NCI-H187 (cell line): ENCODE measurements at places on chromosomes 1 and 21.

DNA sequence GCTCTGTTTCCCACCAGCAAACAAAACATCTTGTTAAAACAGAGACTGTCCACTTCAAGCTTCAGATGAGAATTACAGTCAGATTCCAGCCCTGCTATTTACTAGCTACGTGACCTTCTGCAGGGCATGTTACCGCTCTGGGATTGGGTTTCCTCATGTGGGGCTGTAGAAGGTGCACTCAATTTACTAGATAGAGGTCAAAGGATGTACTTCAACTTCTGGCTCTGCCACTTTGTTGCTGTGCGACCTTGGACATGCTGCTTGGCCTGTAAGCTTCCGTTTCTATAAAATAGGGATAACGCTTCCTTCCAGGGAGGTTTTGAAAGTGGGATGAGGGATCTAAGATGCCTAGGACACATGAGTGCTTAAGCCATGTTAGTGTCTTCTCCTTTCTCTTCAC, 46.0 kb upstream of the LRIG2 start:
- no peak for DNase-seq

DNA sequence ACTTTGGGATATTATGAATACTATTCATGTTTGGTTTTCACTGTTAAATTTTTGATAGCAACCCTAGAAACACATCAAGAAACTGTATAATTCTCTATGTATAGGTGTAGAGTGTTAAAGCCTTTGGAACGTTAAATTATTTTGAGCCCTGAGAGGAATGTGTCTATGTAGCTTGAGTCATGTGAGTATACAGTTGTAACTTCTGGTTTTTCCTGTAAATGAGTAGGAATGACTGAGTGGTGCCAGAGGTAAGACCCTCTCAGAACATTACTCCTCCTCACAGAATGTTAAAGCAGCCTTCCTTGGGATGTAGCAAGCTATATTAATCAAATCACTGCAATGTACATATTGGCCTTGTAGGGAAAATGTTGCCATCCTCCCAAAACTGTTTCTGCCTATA, 69.0 kb downstream of the C1orf21 start:
- DNase-seq = no peak

DNA sequence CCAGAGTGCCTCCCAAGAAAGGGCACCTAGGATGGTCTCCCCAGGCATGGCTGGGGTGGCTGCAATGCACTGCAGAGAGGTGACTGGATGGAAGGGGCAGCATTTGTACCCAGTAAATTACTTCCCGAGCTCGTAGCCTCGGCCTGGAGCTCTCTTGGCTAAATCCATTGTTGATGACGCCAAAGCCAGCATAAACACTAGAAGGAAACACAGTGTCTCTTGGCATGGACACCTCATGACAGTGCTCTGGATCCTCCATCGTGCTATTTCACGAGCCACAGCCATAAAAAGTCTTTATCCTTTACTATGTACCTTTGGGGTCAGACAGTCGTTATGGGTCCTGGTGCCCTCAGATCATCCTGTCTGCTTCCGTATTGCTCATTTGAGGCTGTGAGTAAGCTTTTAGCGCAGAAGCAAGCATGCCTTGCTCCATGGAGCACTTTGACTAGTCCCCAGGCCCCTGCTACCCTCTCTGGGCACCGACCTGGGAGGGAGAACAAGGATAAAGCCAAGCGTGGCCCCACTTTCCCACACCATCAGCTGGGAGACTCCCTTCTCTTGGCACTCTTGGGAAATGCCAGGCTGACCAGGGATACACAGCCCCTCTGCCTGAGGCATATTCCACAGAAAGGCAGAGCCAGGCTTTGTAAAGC, 10.3 kb upstream of the PRELP start:
- no peak for DNase-seq

- DNase-seq = no peak
Measured at GRCh38 chr1:245373131-245373530, 218.3 kb downstream of the KIF26B start.

DNA sequence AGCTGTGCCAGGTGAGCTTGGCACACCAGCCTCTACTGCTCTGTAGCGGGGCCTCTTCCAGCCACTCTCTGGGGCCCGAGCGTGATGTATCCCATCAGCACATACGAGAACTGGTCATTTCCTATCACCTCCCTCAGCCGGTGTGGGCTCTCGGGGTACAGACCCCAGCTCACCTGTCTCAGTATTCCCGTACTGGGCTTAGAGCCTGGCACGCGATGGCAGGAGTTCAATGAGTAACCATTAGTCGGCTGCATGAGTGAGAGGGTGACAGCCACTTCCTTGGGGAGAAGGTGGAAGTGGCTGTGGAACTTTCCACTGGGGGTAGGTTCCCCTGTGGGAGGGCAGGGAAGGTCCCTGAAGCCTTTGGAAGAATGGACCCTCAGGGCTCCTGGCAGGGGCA, 46.1 kb downstream of the ECE1 start:
- no peak for DNase-seq

- DNase-seq = no peak
Measured at GRCh38 chr21:28827422-28827821, 165.3 kb downstream of the LTN1 start.

DNA sequence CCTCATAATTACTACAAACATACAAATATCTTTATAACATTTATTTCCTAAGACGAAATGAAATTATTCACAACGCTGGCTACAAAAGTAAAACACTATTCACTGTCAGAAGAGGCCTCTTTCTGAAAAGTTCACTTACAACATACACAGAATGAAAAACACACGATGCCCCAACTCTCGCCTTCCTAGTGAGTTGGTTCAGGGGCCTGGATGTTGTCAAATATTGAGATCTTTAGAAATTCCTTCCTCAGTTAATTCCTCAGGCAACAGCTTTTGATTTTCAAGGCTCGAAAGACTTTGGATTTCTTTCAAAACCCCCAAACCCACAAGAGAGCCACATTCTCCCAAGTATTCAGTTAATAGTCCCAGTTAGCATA, 14.2 kb upstream of the KCNE1 start:
- no peak for DNase-seq

- DNase-seq = no peak
Measured at GRCh38 chr21:16302851-16303282, 573.1 kb downstream of the USP25 start.

GRCh38 chr1:190908691-190909090, 431.0 kb upstream of the BRINP3 start:
- DNase-seq = no peak

GRCh38 chr21:38599381-38599975, 101.2 kb upstream of the ERG start:
- DNase-seq = no peak

DNA sequence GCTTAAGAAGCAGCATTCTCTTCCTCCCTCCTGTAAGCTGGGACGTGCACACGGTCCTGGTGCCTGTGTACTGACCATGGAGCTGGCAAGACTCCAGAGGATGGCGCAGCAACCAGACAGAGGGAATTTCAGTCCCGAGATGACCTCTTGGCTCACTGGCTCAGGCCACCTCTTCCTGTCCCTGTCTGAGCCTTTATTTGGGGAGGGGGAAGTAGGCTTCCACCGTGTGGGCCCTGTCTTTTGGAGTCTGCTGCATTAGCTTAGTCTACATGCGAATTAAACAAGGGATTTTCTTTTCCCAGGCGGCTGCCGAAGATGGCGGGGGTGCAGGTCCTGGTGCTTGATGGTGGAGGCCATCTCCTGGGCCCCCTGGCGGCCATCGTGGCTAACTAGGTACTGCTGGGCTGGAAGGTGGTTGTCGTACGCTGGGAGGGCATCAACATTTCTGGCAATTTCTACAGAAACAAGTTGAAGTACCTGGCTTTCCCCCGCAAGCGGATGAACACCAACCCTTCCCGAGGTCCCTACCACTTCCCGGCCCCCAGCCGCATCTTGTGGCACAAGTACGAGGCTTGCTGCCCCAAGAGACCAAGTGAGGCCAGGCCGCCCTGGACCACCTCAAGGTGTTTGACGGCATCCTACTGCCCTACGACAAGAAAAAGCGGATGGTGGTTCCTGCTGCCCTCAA, 10.2 kb downstream of the IL24 start:
- DNase-seq = no peak

GRCh38 chr1:17665054-17665453, 90.1 kb upstream of the ACTL8 start:
- DNase-seq = no peak

- DNase-seq = no peak
Measured at GRCh38 chr1:3393024-3393986, 61.2 kb upstream of the ARHGEF16 start.

DNA sequence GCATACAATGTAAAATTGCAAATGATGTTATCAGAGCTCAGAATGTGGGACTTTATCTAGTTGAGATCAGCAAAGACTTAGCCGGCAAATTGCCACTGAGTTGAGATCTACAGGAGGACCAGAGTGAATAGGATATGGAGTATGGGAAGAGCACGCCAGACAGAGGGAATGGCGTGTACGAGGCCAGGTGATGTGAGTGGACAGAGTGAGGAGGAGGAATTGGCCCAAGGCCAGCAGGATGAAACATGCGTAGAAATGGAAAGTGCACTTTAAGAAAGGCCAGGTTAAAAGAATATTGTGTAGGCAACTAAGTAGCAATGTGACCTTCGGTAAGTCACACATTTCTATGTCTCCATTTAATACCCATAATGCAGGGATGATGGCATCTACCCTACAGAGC, 211.0 kb downstream of the ZP4 start:
- DNase-seq = no peak

DNA sequence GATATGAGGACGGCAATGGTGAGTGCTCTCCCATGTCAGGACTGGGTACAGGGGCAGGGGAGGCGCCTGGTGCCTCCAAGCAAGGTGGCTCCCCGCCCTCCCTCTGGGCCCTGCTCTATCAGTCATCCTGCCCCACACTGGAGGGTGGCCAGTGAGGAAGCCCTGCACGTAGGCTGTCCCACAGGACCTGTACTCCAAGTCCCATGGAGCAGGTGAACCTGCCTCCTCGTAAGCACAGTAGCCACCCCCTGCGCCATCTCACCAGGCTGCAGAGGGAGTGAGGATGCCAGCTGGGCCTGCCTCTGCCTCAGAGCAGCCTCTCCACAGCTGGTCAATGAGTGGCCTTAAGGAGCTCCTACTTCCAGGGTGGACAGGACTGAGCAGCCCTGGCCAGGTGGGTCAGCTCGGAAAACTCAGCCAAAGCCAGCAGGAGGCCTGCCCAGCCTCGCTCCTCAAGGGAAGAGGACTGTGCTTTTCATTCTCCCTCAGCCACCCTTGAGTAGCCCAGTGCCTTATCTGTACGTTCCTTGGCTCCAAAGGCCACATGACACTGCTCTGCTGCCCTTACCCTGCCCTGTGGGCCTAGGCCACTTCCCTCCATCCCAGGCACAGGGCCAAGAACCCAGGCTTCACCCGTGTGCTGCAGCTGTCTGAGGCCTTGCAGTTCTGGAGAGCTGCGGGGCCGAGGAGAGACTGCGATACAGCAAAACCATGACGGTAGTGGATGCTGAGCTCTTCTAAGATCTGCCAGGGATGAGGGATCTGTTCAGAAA, 39.6 kb downstream of the SLC45A1 start:
- DNase-seq = no peak

- DNase-seq = no peak
Measured at GRCh38 chr1:43856188-43856587, 77.4 kb upstream of the ARTN start.

GRCh38 chr1:22816067-22816775, 105.6 kb downstream of the EPHB2 start:
- no peak for DNase-seq

GRCh38 chr1:159882527-159882862, 17.5 kb downstream of the CFAP45 start:
- DNase-seq = no peak

DNA sequence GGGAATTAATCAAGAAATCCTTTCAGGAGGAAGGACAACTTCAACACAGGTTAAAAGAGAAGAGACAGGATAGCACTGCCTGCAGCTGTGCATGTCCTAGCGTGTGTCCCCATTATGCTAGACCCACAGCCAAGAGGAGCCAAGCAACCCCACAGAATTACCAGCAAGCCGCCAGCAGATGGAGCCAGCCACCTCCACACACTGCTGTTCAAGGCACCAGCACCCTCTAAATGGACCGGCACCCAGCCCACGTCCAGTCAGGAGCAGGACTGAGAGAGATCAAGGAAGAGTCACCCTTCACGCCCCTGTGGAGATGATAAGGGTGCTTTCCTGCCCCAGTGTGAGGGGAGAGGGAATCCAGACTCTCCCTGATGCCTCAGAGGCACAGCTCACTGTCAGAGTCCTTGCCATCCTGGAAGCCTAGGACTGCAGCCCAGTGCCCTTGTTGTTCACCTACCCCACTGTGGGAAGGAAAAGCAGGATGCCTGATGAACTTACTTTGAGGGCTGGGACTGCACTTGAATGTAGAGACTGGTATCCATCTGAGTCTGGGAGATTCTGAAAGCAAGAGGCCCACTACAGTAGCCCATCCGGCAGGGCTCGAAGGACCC, 37.1 kb upstream of the CTTNBP2NL start:
- no peak for DNase-seq

DNA sequence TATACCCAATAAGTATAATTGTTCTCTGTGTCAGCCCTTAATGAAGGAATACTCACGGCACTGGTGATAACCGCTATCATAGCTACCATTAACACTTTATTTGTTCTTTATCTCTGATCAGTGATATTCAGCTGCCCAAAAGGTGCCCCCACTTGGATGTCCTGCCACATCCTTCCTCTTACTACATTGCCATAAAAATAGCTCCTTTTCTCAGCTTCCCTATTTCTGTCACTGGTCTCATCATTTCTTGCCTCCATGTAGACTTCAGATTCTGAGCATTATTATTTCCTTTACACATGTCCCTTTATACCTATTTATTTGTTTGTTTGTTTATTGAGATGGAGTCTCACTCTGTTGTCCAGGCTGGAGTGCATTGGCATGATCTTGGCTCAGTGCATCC, 2.7 kb upstream of the RAB29 start:
- no peak for DNase-seq

GRCh38 chr1:20896826-20897225, 109.7 kb upstream of the HP1BP3 start:
- no peak for DNase-seq

GRCh38 chr21:41143596-41144325, 24.2 kb upstream of the BACE2 start:
- no peak for DNase-seq

DNA sequence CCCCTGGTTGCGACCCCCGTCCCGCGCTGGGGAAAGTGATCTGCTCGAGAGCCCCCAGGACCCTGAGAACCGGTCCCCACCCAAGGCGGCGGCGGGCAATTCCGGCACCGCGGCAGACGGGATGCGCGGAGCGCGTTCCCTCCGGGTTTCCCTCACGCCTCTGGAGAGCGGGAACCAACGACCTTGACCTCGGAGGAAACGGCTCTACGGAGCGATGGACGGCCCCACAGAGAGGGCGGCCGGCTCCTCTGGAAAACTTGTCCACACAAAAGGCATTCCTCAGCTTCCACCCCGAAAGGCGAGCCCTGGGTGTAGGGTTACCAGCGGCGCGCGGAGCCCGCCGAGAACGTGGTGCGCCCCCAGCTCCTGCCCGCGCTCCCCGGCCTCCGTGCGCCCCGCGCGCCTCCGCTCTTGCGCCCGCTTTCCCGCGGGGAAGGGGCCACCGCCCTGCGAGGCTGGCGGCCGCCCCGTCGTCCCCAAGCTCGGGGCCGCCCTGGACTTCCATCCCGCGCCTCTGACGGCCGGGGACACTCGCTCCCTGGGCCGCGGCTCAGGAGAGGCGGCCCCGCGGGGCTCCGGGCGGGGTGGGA, 391 bp upstream of the KIAA1614 start:
- DNase-seq = no peak
